GM04503 (cell line): ENCODE measurements at places on chromosomes 6 and 20.

GRCh38 chr6:87334683-87335082 lies 5.6 kb upstream of the GJB7 start:
- no peak for DNase-seq

- no peak for DNase-seq
Observed at GRCh38 chr20:50182346-50182745, 8.3 kb upstream of the CEBPB start.

- no peak for DNase-seq
Observed at GRCh38 chr6:114998492-114998891, 655.7 kb upstream of the HS3ST5 start.

DNA sequence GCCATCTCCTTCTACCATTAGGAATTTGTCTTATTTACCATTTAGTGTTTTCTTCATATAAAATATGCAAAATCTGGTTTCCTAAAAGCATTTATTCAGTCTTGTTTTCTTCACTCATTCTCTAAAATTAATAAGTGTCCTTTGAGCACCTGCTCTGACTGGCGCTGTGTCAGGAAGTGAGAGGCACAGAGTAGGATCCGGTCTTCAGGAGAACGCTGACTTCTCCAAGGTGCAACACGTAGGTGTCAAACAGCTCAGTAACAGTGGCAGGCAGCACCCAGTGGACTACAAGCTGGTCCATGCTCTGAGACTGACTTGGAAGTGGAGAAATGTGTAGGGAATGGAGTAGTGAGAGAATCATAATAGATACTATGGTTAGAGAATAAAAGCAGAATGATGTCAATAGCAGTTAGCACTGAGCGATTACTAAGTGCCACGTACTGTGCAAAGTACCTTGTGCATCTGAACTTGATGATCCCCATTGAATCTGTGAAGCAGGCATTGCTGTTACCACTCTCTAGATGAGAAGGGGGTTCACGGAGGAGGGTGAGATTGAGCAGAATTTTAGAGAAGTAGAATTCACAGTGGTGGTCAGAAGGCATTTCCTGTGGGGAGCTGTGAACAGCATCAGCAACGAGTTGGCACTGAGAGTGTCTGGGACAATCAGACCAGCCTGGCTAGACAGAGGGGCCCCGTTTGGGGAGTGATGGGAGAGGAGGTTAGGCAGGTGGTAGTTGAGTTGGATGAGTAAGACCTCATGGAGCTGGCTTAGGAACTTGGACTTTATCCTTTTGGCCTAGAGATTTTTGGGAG lies 569.8 kb downstream of the QKI start:
- DNase-seq = no peak

DNA sequence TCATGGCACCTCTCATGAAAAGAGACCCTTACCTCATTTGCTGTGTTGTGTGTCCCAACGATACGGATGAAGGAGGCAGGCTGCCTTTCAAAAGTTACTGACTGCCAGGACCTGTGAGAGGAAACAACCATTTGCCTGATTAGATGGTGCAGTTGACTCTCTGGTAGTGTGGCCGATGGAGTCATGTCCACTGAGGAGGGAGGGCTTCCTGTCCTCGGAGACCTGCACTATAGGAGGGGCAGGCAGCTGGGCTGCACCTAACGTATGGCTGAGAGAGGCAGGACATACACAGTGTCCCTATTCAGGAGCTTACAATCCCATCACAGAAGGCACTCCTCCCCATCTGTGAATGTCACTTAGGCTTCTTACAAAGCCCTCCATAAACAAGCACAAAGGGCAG lies 373.0 kb downstream of the ZFAND3 start:
- DNase-seq = no peak

DNA sequence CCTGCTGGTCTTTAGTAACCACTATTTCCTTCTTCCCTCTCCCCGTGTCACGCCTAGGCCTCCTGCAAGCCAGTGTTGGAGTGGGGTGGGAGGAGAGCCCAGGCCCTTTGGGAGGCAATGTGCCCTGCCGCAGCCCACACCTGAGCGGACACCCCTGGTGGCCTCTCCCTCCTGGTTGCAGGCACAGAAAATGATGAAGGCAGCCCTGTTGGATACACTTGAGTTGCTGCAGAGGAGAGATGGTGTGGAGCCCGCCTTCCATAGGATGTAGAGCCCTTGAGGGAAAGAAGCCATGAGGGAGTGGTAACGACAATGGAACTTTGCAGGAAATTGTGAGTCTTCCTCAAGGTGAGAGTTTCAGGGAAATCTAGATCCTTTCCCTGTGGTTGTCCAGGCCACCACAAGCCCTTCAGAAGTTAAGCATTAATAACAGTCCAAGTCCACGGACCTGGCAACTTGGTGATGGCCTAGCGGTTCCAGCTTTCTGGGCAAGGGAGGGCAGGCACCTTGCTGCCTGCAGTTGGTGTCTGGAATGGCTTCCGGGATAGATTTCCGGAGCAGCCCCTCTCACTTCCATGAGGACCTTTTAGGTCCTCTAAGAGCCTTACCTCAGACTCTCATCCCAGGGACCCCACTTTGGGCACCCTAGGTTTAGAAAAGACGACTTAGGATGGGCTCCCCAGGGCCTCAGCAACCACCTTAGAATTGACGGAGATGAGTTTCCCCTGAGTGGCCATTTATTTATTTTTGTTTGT lies 67.3 kb upstream of the NXT1 start:
- DNase-seq = no peak

DNA sequence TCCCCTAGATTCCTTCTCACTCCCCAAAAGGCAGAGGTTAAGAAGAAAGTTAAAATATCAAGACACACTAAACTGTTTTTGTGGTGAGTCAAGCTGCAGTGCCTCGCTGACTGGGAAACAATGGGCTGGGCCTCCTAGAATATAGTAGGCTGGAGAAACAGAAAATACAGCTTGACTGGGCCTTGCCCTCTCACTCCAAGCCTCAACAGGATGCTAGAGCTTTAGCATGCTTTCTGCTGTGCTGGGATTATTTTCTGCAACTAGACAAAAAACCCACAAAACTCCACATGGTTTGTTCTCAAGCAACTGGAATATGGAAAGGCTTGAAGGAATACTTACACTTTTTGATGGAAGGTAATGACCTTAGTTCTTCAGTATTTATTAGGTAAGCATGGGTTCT lies 27.9 kb downstream of the FOXO3 start:
- DNase-seq = no peak

GRCh38 chr20:44110816-44111568 lies 76.0 kb downstream of the JPH2 start:
- DNase-seq = no peak

- DNase-seq = no peak
Observed at GRCh38 chr6:66533921-66534404, 826.9 kb upstream of the EYS start.

GRCh38 chr6:147567141-147567805 lies 58.8 kb downstream of the SAMD5 start:
- no peak for DNase-seq

DNA sequence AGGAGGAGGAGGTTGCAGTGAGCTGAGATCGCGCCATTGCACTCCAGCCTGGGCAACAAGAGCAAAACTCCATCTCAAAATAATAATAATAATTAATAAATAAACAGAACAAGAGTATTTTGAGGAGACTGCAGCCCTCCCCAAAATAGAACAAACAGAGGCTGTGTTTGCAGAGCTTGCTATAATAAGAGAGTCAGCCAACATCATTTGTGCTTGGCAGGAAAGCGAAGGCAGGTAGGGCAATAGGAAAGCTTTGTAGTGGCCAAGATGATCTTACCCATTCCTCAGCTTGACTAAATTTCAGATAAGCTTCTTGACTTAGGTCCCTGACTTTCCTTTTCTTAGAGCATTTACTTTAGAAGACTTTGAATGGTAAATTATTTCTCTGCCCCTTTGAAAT lies 6.7 kb downstream of the C6orf141 start:
- DNase-seq = no peak

- no peak for DNase-seq
Observed at GRCh38 chr6:108744244-108744972, 103.8 kb upstream of the ARMC2 start.

GRCh38 chr6:15368186-15368585 lies 122.3 kb downstream of the JARID2 start:
- no peak for DNase-seq

DNA sequence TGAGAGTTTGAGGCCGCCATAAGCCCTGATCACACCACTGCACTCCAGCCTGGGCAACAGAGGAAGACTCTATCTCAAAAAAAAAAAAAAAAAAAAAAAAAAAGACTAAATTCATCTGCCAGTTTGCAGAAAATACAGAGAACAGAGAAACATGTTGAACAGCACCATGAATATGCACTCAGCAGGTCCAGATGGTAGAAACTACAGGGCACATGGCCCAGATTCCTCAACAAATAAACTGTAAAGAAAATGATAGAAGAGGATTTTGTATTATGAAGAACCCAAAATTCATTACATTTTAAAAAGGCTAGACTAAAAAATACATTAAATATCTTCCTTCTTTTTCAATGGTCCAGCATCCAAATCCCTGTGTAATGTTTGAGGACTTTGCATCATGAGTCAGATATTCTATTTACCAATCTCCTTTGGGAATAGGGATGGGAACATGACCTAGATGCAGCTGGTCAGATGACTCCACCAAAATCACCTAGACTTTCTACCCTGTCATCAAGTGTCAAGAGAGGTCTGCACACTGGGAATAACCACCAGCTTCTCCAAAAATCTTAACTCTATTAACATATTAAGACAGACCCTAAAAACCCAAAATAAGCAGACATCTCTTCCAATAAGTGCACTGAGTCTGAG lies 189.1 kb upstream of the TCF21 start:
- DNase-seq = no peak

GRCh38 chr6:166004471-166004870 lies 163.2 kb downstream of the TBXT start:
- DNase-seq = no peak

DNA sequence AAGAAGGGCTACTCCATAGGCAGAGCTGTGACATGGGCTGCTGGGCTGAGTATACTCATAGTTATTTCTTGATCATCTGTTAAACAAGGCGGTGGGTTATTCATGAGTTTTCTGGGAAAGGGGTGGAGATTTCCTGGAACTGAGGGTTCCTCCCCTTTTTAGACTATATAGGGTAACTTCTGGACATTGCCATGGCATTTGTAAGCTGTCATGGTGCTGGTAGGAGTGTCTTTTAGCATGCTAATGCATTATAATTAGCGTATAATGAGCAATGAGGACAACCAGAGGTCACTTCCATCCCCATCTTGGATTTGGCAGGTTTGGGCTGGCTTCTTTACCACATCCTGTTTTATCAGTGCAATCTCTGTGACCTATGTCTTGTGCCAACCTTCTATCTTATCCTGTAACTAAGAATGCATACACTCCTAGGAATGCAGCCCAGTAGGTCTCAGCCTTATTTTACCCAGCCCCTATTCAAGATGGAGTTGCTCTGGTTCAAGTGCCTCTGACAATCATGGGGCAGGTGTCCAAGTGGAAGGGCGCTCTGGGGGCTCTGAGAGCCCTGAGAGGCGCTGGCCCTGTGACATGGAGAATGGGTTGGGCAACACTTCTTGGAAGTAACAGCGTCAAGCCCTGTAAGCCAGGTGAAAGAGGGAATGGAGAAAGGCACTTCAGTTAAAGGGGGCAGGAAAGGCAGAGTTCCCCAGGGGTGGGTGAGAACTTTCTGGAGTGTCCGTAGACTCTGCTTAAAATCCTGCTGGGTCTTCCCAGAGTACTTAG lies 354.2 kb upstream of the SULF2 start:
- DNase-seq = peak; percentile 18

- no peak for DNase-seq
Observed at GRCh38 chr6:131231103-131231502, 95.8 kb downstream of the AKAP7 start.

DNA sequence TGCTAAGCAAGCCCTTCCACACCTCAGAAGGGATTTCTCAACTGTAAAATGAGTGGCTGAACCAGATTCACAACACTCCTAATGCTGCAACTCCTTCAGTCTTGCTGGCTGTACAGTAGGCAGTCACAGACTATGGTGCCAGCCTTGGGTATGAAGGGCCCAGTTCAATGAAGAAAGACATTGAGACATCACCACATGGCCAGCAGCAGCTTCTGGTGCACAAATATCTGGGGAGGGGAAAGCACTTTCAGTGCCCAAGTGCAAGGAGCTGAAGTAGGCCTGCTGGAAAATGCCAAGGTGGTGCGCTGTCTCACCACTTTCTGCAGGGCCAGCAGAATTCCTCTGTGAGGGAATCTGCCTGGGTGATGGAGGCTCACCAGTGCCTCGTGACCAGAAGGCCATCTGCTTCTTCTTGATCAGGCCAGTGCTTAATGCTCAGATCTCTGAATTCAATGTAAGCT lies 1.8 kb downstream of the PLA2G7 start:
- no peak for DNase-seq

DNA sequence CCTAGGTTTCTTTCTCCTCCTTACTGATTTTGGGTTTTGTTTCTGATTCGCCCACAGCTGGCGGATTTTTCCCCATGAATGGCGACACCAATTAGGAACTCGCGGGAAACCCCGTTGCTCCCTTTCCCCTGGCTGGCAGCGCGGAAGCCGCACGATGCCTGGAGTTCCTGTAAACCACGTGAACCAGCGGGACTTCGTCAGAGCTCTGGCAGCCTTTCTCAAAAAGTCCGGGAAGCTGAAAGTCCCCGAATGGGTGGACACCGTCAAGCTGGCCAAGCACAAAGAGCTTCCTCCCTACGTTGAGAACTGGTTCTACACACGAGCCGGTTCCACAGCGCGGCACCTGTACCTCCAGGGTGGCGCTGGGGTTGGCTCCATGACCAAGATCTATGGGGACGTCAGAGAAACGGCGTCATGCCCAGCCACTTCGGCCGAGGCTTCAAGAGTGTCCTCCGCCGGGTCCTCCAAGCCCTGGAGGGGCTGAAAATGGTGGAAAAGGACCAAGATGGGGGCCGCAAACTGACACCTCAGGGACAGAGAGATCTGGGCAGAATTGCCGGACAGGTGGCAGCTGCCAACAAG lies 3.2 kb upstream of the SEC23B start:
- no peak for DNase-seq

DNA sequence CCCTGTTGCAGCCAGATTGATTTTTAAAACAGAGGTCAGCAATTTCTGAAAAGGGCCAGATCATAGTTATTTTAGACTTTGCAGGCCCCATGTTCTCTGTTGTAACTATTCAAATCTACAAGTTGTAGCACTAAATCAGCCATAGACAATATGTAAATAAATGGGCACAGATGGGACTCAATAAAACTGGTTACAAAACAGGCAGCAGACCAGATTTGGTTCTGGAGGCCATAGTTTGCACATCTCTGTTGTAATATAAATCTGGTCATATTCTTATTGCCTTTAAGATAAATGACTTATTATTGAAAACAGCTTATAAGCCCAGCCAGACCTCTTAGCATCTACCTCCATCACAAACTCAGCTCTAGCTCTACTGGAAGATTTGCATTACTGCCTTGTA lies 114.0 kb upstream of the ARG1 start:
- DNase-seq = no peak

GRCh38 chr6:43077981-43078511 lies 1.9 kb downstream of the PTK7 start:
- peak; percentile 77 for DNase-seq
